ENCODE measurements at places on chromosomes 7 and 10.

DNA sequence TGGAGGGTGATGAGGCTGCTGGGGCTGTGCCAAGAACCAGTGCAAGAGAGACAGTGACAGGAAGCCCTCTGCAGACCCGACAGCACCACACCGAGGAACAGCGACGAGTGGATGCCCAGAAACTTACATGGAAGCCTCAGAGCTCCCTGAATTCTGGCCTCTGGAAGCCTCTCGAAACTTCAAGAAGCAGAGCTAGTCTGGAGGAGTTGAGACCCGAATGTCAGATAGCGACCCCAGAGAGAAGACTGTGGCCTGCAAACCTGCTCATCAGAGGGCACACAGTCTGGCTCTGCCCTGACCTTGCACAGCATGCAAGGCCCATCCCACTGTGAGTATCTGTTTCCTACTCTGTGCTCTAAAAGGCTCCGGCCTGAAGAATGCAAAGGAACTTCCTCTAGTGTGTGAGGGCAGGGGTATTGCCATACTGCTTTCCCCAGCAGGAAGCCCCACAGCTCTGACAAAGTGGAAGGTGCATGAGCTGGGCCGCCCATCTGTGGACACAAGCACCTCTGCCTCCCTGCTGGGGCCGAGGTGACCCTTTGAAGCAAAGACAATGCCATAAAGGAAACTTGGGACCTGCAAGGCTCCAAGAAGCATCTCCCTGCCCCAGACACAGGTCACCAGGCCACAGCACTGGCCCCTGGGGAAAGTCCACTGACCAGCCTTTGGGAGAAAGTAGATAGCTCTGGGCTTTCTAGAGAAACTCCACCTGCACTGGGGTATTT lies 10.5 kb upstream of the C10orf71 start:
- DNase-seq, result no peak

GRCh38 chr10:119025336-119025735 lies 4.2 kb upstream of the NANOS1 start:
- no peak for DNase-seq

DNA sequence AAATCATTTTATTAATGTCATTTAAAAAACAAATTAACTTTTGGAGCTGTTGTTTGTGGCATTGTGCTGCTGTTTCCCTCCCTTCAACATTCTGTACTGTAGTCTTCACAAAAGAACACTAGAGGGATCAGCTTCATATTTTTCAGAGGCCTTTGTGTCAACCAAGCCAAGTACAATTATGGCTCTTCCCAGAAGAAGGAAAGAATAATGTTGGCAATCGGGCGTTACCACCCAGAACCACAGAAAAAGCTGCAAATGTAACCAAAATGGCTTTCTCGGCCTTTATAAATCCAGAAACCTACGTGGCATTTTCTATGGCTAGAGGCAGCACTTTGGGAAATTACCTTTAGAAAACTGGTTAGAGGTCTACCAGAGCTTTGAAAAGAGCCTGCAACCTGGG lies 98.8 kb upstream of the COL1A2 start:
- peak; percentile 45 for DNase-seq

GRCh38 chr10:68954904-68955303 lies 1.1 kb upstream of the DDX21 start:
- DNase-seq, result no peak

DNA sequence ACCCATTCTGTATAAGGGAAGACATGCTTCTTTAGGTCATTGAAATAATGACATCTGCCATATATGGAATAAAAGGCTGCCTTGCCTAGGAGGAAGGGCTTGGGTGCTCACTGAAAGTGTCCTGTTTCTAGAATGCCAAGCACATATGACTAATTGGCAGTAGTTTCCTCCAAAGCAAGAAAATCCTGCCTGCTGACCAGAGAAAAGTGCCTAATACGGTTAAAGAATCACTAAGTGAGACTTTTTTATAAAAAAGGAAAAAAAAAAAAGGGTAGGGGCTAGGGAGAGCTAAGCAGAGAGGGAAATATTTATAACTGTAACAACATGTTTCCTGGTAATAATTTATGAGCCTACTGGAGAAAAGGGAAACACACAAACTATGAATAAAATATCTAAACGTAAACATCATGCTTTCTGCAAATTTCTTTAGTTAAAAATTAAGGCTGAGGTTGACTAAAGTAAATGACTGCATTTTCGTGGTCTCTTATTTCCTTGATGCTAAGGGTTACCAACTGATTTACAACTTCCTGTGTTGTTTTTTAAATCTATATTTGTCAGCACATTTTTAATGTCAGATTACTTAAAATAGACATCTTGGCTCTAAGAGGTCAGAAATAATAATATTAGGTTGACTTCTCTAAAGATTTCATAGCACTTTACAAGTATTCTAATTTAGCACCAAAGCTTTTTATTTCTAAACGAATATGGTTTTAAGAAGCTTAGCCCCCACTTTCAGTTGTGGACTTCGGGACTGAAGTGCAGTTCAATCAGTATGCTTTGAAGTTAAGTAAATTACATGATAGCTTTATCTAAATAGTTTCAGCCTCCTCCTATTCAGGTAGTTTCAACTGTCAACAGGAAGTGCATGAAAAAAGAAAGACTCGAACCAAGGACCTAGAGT lies 89.6 kb downstream of the CABCOCO1 start:
- DNase-seq, result peak; percentile 39

DNA sequence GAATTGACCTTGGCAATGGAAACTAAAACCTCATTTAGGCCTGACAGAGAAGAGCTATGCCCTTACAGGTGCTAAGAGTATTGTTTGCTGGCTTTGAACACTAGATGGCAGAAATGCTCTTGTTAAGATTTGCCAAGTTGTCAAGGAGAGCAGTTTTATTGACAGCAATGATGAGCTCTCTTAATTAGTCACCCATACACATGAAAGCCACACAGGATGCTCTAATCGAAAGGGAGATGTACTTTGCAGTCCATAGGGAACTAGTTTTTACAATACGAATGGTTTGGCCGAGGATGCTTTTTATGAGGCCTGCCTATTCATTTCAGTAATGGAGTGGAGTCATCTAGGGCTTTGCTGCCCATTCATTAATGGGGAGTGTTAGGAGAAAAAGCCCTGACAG lies 45.4 kb upstream of the MBL2 start:
- peak; percentile 7 for DNase-seq

- DNase-seq, result no peak
Measured at GRCh38 chr10:93406364-93407145, 75.6 kb downstream of the MYOF start.

DNA sequence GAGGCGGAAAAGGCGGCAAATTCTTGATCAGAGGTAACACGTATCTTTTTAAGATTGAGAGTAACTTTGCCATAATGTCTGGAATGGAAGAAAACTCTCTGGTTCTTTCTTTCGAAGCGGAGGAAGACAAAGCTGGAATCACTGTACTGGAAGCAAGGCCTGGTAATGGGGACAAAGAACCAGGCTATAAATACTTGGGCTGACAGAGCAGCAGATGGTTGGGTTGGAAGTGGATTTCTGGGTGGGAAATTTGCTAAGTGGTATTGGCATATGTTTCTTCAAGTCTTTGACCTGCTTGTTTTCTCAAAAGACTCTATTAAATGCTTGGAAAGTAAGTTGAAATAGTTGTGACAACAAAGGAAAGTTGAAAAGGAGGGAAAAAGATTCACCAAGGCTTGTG lies 87.3 kb upstream of the SFMBT2 start:
- DNase-seq, result no peak

- DNase-seq, result no peak
Measured at GRCh38 chr7:47384755-47385535, 197.0 kb downstream of the TNS3 start.

- DNase-seq, result no peak
Measured at GRCh38 chr7:93835702-93836101, 54.9 kb downstream of the TFPI2 start.

All from right kidney (tissue), 9 donors.